ENCODE measurements at places on chromosomes 7 and 10.

GRCh38 chr7:39589323-39590111 lies 23.3 kb downstream of the YAE1 start:
- peak; percentile 65 for DNase-seq

- DNase-seq: no peak
Observed at GRCh38 chr7:34759477-34760125, 101.6 kb downstream of the NPSR1 start.

DNA sequence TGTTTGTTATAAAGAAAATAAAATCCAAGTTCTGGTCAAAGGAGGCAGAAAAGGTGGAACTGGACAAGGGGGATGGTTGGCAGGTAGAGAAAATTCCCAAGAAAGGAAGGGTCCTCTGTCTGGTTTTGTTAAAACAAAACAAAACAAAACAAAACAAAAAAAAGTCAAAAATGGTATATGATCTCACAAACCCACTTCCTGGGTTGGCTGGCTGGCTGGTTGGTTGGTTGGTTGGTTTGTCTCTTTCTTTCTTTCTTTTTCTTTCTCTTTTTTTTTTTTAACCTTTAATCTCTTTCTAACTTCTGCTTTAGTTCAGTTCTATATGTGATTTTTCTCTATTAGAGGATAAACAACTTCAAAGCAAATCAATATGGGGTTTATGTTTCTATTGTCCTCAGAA lies 41.1 kb upstream of the CPN1 start:
- no peak for DNase-seq

DNA sequence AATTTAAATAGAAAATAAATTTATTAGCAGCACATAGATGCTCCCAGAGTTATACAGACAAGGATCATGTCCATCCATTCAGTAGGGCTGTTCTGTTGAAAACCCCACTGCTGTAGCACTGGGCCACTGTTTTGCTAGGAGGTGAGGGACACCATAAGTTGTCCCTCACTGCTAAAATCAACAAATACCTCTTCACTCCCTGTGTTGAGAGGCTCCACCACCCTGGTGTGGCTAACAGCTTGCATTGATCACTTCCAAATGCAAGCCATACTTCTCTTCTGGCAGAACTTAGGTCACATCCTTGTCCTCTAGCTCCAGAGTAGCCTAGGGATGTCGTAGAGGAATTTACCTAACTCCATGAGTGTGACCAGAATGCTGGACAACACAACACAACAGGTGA lies 55.4 kb downstream of the MDFIC start:
- DNase-seq: no peak

GRCh38 chr7:155816996-155817395 lies 4.7 kb upstream of the SHH start:
- DNase-seq: no peak

DNA sequence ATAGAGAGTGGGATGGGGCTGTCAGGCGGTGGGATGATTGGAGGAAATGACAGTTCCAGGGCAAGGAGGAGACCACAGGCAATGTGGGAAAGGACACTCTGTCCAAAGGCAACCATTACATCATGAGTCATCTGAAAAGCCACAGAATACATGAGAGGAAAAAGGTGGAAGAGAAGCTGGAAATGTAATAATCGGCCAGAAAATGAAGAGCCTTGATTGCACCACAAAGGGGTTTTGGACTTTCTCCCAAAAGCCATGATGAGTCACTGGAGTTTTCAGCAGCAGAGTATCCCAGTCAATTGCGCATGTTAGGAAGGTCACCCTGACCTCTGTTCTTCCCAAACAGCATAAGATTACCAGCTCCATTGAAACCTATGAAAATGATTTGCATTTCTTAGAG lies 222.0 kb downstream of the LHFPL3 start:
- no peak for DNase-seq

GRCh38 chr10:52308251-52309031 lies 5.6 kb upstream of the DKK1 start:
- no peak for DNase-seq

DNA sequence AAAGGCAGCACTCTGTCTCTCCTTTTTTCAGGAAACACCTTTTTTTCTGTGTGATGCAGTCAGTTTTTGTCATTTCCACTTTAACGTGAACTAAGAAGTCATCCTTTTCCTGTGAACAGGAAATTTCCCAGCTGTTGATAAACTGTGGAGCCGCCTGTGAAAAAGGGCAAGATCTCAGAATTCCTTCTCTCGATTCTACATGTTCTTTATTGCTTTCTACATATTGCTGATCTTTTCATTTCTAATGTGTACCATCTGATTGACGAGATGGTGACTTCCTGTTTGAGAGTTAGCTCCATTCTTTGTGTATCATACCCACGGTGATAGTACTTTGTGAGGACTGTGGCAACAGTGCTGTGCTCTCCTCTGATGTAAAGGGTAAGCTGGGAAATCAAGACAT lies 50.4 kb downstream of the ADD3 start:
- DNase-seq: no peak

DNA sequence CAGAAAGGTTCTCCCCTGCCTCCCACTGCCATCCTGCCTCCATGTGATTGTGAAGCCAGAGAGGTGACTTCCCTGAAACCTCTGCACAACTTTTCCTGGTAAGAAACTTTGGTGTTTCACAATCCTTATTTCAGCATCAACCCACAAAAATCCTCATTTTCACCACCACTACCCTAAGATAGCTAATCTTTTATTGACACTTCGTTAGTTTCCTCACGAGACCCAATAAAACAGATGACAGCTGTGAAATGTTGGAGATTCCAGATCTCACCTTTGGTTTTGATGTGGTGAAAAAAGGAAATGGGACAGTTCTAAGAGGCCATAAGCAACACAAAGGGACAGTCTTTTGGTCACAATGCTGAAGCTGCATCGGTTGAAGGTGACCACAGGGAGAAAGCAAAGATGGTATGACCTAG lies 59.9 kb upstream of the TM9SF3 start:
- no peak for DNase-seq

- no peak for DNase-seq
Observed at GRCh38 chr7:143233816-143234532, 12.1 kb downstream of the TAS2R40 start.

DNA sequence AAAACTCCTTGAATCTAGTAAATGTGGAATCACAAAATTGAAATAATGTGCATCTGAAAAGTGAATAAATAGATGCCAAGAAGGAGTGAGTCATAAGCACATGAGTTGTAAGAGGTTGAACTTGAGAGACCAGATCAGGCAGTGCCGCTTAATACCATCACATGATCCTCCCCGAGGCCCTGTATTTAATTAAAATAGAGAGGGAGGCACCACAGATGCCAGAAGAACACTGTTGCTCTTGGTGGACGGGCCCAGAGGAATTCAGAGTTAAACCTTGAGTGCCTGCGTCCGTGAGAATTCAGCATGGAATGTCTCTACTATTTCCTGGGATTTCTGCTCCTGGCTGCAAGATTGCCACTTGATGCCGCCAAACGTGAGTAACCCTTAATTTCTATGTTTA lies at the start of gene GPNMB:
TSS of gene GPNMB (plus strand) at position 221 of the 400 bp plus-strand sequence. CDS start at position 304, 83 bp downstream.
- no peak for DNase-seq

DNA sequence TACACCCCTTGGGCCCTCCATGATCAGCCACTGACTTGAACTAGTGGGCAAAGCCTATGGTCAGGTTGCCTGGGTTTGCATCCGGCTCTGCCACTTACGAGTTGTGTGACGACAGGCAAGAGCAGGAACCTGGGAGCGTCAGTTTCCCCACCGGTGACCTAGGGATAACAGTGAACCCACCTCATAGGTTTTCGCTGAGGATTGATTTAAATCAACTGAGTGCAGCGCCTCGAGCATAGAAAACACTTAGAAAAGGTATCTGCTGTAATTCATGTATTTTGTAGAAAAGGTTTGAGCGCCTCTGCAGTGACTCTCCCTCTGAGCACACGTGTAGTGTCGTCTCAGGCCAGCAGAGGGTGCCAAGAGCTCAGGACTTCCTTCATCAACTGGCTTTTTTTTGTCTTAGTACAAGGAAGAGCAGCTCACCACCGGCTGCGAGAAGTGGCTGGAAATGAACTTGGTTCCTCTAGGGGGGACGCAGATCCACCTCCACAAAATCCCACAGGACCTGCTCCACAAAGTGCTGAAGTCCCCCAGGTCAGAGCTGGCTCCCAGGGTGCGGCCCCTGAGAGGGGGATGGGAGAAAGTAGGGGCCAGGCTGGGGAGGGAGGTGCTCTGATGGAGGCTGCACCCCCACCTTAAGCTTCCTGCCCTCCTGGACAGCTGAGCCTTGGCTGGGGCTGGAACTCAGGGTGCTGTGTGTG lies 27.7 kb downstream of the BTBD16 start:
- peak; percentile 64 for DNase-seq

GRCh38 chr7:20193873-20194272 lies 23.3 kb downstream of the MACC1 start:
- no peak for DNase-seq

All from CD4-positive, alpha-beta T cell treated with Interleukin-6 for 4 hours (primary cell).